ENCODE measurements at places on chromosomes 5 and 9. TPM values are rescaled to one million over a fixed set of nuclear protein-coding genes. Genes with fewer than 3 reads are reported as not detected.

ASS1 gene
- 30.2 TPM for total RNA-seq

DNA sequence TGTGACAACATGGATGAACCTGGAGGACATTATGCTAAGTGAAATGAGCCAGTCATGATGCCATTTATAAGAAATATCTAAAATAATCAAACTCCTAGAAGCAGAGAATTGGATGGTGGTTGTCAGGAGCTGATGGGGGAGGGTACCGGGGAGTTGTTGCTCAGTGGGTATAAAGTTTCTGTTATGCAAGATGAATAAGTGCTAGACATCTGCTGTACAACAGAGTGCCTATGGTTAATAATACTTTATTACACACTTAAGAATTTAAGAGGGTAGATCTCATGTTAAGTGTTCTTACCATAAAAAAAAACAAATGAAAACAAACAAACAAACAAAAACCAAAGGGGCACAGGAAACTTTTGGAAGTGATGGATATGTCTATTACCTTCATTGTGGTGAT, 13.0 kb upstream of the CCDC69 start:
- no peak for DNase-seq

DNA sequence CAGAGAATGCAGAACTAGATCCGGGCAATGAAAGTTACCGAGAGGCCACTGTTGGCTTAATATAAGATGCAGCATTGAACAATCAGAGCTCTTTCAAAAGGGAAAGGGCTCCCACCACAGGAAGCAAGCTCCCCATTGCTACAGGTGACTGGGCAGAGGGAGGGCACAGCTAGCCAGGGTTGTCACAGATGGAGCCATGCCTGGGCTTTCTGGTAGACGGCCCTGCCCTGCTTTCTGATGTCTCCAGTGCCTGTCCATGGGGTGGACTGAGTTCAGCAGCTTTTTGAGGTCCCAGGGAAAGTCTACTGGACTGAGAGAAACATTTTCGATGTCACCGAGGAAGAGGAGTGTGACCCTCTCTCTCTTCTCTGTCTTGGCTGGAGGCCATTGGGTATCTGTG, 14.1 kb downstream of the RGS3 start:
- DNase-seq, result no peak

GRCh38 chr9:132798817-132799790, 79.0 kb downstream of the AK8 start:
- no peak for DNase-seq

DNA sequence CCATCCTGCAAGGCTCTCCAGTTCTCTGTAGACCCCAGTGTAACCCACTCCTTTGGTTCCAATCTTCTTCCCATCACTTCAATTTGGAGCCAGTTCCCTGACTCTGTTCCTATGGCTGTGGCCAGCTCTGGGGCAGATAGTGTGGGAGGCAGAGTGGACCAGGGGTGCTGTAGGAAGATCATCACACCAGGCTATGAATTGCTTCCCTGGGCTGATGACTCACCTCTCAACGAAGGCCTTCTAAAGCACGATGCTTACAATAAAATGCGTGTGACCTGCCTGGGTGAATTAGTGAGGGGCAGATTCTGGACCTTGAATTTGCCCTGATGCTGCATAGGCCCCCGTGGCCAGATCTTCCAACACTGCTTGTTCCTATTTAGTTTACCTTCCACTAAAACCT, 289.7 kb downstream of the FBXL7 start:
- DNase-seq, result no peak

DNA sequence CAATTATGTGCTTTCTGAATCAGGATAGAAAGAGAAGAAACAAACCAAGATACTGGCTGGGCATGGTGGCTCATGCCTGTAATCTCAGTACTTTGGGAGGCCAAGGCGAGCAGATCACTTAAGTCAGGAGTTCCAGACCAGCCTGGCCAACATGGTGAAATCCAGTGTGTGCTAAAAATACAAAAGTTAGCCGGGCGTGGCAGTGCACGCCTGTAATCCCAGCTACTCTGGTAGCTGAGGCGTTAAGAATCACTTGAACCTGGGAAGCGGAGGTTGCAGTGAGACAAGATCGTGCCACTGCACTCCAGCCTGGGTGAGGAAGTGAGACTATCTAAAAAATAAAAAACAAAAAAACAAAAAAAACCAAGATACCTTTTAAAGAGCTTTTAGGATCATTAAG, 214.2 kb downstream of the NFIB start:
- no peak for DNase-seq

- no peak for DNase-seq
Measured at GRCh38 chr5:137831526-137831925, 36.1 kb upstream of the MYOT start.

- no peak for DNase-seq
Measured at GRCh38 chr5:144179226-144179625, 8.6 kb downstream of the KCTD16 start.

ADAMTS6 gene
- total RNA-seq, result 3.3 TPM

- DNase-seq, result no peak
Measured at GRCh38 chr5:6176102-6176693, 202.1 kb downstream of the MED10 start.

GRCh38 chr5:96124589-96124988, 162.9 kb upstream of the ELL2 start:
- DNase-seq, result no peak

- no peak for DNase-seq
Measured at GRCh38 chr5:135344349-135344748, 54.7 kb downstream of the MACROH2A1 start.

GRCh38 chr9:124488641-124489210, 18.5 kb downstream of the NR5A1 start:
- DNase-seq, result no peak

PCDHGB3 gene
- 5.6 TPM for total RNA-seq

RORB gene
- 63.4 TPM for total RNA-seq

FOXD4 gene
- 0.93 TPM for total RNA-seq

DNA sequence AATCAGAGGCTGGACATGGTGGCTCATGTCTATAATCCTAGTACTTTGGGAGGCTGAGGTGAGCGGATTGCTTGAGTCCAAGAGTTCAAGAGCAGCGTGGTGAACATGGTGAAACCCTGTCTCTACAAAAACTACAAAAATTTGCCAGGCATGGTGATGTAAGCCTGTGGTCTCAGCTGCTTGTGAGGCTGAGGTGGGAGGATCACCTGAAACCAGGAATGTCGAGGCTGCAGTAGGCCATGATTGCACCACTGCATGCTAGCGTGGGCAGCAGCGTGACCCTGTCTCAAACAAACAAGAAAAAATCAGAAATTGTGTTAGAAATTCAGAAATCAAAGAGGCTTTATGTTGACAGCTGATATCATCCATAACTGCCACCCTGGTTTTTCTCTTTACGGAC, 21.4 kb downstream of the JMY start:
- DNase-seq, result no peak

CYLC2 gene
- not detected for total RNA-seq

DNA sequence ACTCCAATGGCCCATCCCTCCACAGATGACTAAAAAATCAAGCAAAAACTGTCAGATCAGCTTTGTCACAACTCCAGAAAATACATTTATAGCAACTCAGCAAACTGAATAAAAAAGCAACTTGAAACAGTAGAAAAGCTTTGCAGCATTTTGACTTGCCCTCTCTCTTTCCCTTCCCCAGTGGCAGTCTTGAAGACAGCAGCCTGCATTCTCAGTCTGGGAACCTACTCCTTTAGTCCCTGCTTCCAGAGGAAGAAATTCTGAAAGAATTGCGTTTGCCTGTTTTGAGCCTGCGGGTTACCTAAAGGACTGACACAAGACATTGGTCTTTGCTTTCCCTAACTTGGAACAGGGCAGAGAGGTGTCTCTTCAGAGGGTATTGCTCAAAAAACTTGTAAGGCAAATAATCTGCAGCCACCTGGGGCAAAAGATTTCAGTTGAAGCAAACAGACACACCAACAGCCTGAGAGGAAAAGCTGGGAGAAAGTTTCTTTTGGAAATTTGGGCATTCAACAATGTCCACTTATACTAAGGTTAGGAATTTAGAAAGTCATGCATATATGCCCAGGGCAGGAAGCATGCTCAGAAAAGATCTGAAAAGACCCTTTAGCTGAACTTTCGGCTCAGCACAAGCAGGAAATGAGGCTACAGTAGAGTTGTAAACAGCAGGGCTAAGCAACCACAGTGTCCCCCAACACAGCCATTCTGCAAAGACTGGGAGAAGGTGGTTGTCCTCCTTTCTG, 15.2 kb upstream of the SLC35D2 start:
- DNase-seq, result no peak

DNA sequence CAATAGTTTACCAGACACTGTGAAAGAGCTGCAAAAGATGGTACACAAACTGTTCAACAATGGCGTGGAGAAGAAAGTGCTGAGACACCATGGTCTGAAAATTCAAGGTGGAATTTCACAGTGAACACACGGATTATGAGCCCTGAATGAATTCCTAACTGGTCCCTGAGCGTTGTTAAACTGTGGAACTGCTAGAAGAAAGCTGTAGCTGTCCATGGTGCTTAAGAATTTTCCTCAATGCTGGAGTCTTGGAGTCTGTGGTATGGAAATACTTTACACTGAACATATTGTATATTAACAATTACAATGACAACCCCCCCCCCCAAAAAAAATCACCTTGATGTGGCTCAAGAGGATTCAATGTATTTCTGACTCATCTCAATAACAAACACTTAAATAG, 68.5 kb downstream of the SLC24A2 start:
- no peak for DNase-seq

- DNase-seq, result no peak
Measured at GRCh38 chr5:67879620-67880510, 335.7 kb upstream of the PIK3R1 start.

GRCh38 chr5:116520771-116521170, 53.9 kb downstream of the SEMA6A start:
- no peak for DNase-seq

GRCh38 chr9:121945281-121945680, 147.8 kb downstream of the TTLL11 start:
- DNase-seq, result no peak

DNA sequence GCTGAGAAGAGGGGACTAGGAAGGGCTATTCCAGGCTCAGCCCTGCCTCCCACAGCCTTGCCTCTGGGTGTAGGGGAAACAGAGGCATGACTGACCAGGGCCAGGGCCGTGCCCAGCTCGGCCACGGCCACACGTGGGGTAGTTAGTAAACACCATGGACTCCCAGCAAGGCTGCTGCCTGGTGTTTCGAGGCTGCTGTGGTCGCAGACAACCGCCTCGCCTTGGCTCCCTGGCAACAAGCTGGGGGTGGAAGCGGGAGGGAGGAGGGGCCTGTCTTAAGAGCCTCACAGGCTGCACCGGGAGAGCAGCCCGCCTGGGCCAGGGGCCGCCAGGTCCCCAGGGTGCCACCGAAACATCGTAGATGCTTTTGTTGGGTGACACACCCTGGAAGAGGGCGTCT, 90.2 kb upstream of the CACNA1B start:
- no peak for DNase-seq

- DNase-seq, result no peak
Measured at GRCh38 chr9:111720174-111720573, 58.8 kb downstream of the GNG10 start.

DNA sequence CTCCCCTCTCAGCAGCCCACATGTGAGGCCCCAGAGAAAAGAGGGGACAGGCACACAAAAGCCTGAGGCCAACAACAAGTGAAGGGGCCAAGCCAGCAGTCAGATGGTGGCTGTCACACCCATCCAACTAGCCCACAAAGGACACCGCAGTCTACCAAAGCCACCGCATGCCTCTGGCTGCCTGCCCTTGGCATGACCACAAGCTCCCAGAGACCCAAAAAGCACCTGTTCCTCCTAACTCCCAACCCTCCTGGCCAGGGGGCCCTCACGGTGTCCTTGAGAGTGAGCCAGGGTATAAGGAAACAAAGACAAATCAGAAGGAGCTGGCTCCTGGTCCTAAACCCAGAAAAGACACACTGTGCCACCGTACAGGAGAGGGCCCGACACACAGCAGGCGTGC, 77.8 kb upstream of the LRRTM2 start:
- no peak for DNase-seq

RETREG1 gene
- 81.7 TPM for total RNA-seq

CLTA gene
- 156 TPM for total RNA-seq

All from dorsolateral prefrontal cortex (tissue), 122 donors.